Lung (tissue), 17 donors: ENCODE measurements at places on chromosomes 4 and X. TPM values are rescaled to one million over a fixed set of nuclear protein-coding genes. Genes with fewer than 3 reads are reported as not detected.

RPS6KA6 gene
- total RNA-seq = 7.1 TPM

NPY2R gene
- 0.65 TPM for total RNA-seq

STATH gene
- not detected for total RNA-seq

FAM149A gene
- total RNA-seq = 14.4 TPM

ZAR1 gene
- not detected for total RNA-seq

DNAJB14 gene
- total RNA-seq = 90.8 TPM

DNA sequence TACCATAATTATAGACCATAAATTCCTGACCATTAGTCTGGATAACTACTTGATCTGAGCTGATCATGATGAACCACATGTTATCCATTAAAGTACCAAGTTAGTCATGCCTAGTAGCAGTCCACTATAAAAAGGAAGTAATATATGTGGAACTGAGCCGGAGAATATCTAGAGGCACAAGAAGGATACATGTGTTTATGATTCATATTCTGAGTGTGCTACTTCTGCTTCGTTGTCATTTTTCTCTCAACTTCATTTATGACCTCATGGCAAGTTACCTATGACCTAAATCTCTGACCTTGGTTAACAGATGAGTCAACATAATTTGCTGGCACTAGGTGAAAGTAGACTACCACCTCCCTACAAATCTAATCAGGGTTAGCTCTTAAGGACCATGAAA lies 56.5 kb upstream of the ANKRD17 start:
- no peaks in the 10 kb centered on the region for H3K4me1 ChIP-seq
- no peak for DNase-seq
- no peak overlapping the region for H3K4me3 ChIP-seq

DNA sequence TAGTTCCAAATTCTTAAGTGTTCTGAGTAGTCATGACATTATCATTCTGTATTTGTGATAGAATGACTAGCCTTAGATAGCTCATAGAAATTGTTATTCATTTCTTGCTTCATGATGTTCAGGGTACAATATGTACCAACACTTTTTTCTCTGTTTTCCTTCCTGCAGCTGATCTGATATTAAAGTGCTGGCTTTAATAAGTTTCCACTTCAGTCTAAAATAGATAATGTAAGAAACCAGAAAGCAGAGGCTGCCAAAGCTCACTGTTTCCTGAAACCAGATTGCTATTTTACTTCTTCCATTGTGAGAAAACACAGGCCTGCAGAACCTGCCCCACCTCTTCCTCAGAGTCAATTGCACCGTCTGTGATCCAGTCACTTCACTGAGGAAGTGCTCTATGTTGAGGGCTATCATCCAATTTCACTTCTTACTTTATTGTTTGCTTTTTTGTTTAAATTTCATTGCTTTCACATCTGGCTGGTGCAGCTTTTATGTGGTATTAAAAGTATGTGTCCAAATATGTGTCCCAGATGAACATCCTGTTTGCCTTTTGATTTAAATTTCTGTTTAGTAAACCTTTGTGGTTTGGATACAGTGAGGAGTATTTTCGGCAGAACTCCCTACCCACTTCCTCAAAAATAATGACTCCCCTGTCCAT lies 652.1 kb downstream of the ANKRD50 start:
- H3K27me3 ChIP-seq = no peaks in the 10 kb centered on the region
- no peaks in the 10 kb centered on the region for H3K36me3 ChIP-seq
- H3K27ac ChIP-seq = peak overlapping the region; percentile 83
- H3K4me3 ChIP-seq = no peak overlapping the region

DNA sequence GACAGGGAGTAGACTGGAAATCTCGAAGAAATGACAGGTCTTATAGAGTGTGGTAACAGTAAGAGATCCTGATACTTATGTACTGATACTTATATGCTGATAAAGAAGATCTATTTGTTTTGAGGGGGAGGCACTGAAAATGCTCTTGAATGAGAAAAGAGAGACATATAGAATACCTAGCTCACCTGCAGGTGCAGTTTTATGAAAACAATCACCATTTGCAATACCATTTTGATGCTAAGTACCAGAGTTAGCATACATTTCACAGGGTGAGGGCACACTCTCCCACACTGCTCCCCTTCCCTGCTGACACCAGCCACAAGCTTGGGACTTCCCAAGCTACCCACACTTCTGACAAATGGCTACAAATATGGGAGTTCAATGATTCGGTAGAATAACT lies 1490.1 kb upstream of the IGFBP7 start:
- no peak overlapping the region for H3K4me3 ChIP-seq
- H3K36me3 ChIP-seq = no peaks in the 10 kb centered on the region
- no peak overlapping the region for H3K27ac ChIP-seq
- H3K27me3 ChIP-seq = no peaks in the 10 kb centered on the region
- H3K4me1 ChIP-seq = no peaks in the 10 kb centered on the region

GRCh38 chrX:96619588-96619987 lies 65.1 kb upstream of the DIAPH2 start:
- DNase-seq = no peak
- H3K27me3 ChIP-seq = no peaks in the 10 kb centered on the region
- no peaks in the 10 kb centered on the region for H3K36me3 ChIP-seq
- no peak overlapping the region for H3K27ac ChIP-seq
- H3K4me3 ChIP-seq = no peak overlapping the region

GRCh38 chr4:126268106-126268505 lies 953.4 kb downstream of the FAT4 start:
- no peak for DNase-seq
- H3K4me1 ChIP-seq = peaks cover 21% of the 10 kb centered on the region
- H3K4me3 ChIP-seq = no peak overlapping the region
- no peaks in the 10 kb centered on the region for H3K27me3 ChIP-seq
- no peaks in the 10 kb centered on the region for H3K36me3 ChIP-seq

DNA sequence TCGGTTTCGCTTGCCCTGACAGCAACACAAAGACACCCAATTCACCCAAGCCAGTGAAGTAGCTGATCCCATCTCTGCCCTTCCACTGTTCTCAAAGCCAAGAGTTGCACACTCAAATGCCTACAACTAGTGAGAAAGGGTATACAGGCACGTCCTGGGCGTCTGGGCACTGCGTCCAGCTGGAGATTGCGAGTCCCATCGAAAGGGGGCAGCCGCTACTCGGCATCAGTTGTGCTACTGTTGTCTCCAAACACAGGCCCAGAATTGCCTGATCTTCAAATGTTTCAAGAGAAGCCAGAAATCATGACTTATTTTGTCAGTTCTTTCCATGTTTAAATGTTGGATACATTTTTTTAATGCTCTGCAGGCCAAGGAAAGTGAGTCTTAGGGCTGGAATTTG lies 487.8 kb downstream of the BCOR start:
- H3K27ac ChIP-seq = no peak overlapping the region
- no peaks in the 10 kb centered on the region for H3K27me3 ChIP-seq
- no peak overlapping the region for H3K4me3 ChIP-seq
- no peaks in the 10 kb centered on the region for H3K36me3 ChIP-seq
- DNase-seq = no peak

GRCh38 chr4:144712775-144713174 lies 66.8 kb downstream of the HHIP start:
- H3K36me3 ChIP-seq = no peaks in the 10 kb centered on the region
- no peak overlapping the region for H3K27ac ChIP-seq
- DNase-seq = no peak
- no peaks in the 10 kb centered on the region for H3K27me3 ChIP-seq

- peak overlapping the region; percentile 93 for H3K4me3 ChIP-seq
- peaks cover 15% of the 10 kb centered on the region for H3K4me1 ChIP-seq
- H3K27ac ChIP-seq = peak overlapping the region; percentile 96
- H3K36me3 ChIP-seq = peaks cover 19% of the 10 kb centered on the region
Measured at GRCh38 chr4:6641164-6641970, 882 bp downstream of the MRFAP1 start.
